ENCODE measurements at places on chromosomes 12 and 14.

GRCh38 chr12:117518594-117519270 lies 157.3 kb upstream of the NOS1 start:
- DNase-seq = no peak

DNA sequence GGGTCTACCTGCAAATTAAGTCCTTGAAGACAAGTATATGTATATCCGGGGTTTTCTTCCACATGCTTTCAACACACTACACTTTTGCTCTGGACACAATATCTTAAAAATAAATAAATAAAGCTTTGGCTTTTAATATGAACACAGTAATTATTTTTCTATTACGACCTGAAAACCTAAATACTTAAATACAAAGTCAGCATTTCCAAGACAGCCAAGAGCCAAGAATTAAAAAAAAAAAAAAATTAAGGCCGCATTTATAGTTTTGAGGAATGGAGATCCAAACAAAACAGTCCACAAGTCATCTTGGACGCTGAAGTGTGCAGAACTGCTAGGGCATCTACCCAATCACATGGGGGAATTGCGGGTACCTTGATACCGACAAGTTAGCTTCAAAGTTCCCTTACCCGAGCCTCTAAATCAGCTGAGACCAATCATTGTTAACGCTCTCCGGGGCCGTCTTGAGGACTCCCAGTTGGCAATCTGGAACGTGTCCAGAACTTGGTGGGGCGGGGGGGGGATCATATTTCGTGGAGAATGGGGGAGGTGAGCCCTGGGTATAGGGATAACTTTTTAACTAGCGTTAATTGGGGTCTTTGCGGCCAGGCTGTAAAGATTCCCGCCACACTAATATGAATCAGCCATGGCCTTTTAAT lies 731 bp upstream of the PCNX4 start:
- no peak for DNase-seq

- no peak for DNase-seq
Observed at GRCh38 chr12:121326996-121327674, 25.1 kb downstream of the ANAPC5 start.

- no peak for DNase-seq
Observed at GRCh38 chr14:54567224-54567638, 303 bp downstream of the SAMD4A start.

DNA sequence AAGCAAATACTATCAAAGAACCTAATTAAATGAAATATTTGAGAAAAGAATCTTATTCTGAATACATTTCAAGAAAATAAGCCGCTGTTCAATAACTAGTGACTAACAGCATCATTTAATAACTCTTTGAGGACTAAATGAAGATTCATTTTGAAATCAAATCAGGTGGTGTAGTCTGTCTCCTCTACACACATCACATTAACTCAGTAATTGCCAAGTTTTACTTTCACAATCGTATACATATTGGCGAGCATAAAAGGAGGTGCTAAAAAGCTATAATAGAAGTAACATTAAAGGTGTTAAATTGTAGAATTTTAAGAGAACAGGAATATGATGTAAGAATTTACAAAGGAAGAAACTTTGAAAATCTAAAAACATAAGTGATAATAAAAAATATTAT lies 185.1 kb downstream of the MDGA2 start:
- no peak for DNase-seq

- no peak for DNase-seq
Observed at GRCh38 chr12:75374971-75375370, 15.9 kb upstream of the GLIPR1L2 start.

- no peak for DNase-seq
Observed at GRCh38 chr12:716506-716905, 35.9 kb upstream of the WNK1 start.
